ENCODE measurements at places on chromosomes 1 and 21. TPM values are rescaled to one million over a fixed set of nuclear protein-coding genes. Genes with fewer than 3 reads are reported as not detected.

The TRABD2B gene
- 13.3 TPM for total RNA-seq

The GBP5 gene
- 7.9 TPM for total RNA-seq

The CPT2 gene
- 9.2 TPM for total RNA-seq

The SYT11 gene
- 42.8 TPM for total RNA-seq

The TTC39A gene
- 3.6 TPM for total RNA-seq

DNA sequence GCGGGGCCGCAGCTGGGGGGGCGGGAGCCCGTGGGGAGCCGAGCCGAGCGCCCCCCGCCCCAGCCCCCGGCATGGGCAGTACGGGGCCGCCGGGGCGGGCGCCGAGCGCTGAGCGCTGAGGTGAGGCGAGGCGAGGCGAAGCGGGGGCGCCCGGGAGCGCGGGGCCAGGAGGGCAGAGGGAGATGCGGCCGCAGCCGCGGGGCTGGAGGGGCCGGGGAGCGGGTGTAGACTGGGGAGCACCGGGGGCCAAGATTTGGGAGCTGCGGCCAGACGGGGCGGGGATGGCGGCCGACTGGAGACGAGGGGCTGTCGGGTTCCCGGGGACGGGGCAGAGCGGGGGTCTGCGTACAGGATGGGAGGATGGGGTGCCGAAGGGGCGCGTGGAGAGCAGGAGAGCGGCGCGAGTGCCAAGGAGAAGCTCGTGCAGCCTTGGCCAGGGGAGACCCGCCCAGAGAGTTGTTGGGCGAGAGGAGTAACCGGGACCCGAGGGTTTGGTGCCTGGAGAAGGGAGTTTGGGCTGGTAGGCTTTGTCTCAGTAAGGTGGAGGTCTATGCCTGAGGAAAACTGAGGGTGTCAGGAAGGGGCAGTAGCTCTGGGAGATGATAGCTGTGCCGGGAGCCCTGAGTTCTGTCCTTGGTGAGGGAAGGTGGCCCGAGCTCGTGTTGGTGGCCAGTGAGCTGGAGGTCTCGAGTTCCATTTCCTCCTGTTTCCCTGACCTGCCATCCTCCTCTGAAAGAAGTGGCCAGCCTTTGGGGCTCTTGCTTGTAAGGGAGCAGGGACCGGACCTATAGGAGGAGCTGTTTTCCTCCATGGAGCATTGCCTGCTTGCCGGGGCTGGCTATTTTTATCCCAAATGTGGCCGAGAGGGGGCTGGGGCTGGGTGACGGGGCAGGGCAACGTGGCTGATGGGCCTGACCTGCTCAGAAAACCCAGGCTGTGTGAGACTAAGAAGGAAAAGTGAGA is 539 bp downstream of the ATP8B2 start:
- peak; percentile 93 for DNase-seq

DNA sequence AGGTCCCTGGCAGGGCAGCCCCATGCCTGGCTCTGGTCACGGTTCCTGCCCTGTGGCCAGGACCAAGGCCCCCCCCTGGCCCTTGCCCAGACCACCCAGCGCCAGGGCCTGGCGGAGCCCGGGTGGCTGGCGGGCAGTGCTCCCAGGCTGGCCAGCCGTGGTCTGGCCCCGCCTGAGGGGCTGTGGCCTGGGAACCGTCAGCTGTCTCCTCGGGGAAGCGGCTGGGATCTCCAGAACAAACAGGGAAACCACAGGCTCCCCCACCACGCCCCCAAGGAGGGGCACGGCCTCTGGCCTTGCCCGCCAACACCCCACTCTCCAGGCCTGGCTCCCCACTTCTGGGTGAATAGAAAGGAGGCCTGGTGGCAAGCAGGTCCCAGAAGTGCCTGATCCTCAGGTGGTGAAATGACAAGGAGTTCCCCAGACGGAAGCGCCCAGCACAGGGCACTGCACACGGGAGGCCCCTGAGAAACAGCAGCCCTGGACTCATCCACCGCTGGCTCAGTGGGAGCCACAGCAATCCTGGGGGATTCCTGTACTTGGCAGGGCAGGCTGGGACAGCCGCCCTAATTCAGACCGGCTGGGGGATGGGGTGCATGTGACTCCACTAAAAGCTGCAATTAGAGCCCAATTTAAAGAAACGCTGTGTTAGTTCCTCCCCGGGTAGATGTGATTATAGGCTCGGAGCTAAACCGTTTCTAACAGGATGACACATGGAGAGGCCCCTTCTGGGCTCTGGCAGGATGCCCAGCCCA is 78.9 kb downstream of the RAP1GAP start:
- no peak for DNase-seq

- no peak for DNase-seq
Measured at GRCh38 chr1:41377397-41377796, 16.2 kb downstream of the FOXO6 start.

DNA sequence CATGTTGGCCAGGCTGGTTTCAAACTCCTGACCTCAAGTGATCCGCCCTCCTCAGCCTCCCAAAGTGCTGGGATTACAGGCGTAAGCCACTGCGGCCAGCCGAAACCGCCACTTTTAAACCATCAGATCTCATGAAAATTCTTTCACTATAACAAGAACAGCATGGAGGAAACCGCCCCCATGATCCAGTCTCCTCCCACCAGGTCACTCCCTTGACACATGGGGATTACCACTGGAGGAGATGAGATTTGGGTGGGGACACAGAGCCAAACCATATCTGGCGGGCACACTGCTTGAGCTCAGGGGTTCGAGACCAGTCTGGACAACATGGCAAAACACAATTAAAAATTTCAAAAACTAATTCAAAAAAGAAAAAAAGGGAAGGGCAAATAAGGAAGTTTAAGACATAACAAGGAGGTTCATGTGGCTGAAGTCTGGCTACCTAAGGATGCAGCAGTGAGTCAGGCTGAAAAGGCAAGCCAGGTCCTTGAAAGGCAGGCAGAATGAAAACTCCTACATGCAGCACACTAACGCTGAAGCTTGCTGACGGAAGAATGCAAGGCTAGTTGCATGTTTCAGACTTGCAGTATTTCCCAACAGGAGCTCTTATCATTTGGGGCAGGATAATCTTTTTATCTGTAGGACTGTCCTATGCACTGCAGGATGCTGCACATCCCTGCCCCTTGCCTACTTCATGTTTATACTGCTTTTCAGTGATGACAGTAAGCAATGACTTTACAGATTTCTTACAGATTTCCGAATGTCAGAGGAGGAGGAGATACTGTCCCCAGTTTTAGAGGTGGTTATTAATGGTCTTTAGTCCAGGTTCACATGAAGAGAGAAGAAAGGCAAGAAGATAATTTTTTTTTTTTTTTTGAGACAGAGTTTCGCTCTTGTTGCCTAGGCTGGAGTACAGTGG is 49.3 kb downstream of the FBXO42 start:
- DNase-seq, result no peak

GRCh38 chr21:29443411-29444010 is 144.8 kb downstream of the BACH1 start:
- DNase-seq, result no peak

- no peak for DNase-seq
Measured at GRCh38 chr1:207306603-207307002, 14.9 kb upstream of the CD55 start.

DNA sequence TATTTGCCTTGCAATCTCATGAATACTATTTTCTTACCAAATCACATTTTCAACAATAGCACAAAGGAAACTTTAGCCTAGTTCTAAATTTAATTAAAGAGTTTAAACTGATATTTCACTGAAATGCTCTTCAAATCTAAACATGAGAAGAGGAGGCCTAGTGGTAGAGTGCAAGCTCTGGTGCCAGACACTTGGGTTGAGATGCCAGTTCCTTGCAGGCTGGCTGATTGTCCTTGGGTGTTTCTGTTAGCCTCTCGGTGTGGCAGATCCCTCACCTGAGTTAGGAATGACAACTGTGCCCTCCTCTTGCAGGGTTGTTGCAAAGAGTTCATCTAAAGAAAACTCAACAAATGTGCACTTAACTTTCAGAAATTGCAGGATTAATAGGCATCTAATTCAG is 12.5 kb downstream of the ZBTB21 start:
- DNase-seq, result no peak

- DNase-seq, result no peak
Measured at GRCh38 chr1:199310708-199311107, 671.9 kb downstream of the PTPRC start.

DNA sequence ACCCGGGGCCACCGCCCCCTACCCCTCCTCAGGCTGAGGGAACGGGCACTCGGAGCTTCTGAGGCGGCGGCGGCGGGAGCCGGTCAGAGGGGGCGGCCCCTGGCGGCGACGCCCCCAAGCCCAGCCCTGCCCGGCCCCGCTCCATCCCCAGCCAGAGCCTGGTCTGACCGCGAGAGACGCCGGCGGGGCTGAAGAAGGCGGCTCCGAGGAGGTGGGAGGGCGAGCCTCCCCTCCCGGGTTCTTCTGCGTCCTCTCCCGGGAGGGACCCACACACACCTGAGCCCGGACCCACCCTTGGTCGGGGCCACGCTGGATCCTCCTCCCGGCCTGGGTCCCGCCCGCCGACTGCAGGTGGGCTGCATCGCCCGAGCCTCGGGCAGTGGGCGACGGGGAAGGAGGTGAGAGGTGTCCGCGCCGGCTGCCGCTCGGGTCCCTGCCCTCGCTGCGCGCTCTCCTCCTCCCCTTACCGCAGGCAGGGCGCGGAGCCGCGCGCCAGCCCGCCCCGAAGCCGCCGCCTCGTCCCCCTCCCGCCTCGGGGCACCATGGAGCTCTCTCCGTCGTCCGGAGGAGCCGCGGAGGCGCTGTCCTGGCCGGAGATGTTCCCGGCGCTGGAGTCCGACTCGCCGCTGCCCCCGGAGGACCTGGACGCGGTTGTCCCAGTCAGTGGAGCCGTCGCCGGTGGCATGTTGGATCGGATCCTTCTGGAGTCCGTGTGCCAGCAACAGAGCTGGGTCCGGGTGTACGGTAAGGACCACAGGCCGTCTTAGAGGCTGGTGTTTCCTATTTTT is at the start of gene RASAL2:
Gene RASAL2, plus strand, starts transcription at position 154 of the 788 bp plus-strand sequence. Its CDS starts 389 bp downstream, at position 543.
- DNase-seq, result peak; percentile 90

GRCh38 chr1:224929335-224930237 is at the start of gene DNAH14:
TSS of gene DNAH14 (plus strand) at chr1:224929675. CDS start at chr1:224952703, 23,028 bp downstream.
- peak; percentile 75 for DNase-seq

DNA sequence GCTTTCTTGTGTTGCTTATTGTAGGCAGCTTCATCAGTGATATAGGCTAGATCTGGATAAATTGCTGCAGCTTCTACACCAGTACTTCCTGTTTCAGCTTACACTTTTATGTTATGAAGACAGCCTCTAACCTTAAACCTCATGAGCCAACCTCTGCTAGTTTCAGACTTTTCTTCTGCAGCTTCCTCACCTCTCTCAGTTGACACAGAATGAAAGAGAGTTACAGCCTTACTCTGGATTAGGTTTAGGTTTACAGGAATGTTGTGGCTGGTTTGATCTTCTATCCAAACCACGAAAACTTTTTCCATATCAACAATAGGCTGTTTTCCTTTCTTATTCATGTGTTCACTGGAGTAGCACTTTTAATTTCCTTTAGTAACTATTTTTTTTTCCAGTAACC is 76.9 kb upstream of the RNPC3 start:
- DNase-seq, result no peak

DNA sequence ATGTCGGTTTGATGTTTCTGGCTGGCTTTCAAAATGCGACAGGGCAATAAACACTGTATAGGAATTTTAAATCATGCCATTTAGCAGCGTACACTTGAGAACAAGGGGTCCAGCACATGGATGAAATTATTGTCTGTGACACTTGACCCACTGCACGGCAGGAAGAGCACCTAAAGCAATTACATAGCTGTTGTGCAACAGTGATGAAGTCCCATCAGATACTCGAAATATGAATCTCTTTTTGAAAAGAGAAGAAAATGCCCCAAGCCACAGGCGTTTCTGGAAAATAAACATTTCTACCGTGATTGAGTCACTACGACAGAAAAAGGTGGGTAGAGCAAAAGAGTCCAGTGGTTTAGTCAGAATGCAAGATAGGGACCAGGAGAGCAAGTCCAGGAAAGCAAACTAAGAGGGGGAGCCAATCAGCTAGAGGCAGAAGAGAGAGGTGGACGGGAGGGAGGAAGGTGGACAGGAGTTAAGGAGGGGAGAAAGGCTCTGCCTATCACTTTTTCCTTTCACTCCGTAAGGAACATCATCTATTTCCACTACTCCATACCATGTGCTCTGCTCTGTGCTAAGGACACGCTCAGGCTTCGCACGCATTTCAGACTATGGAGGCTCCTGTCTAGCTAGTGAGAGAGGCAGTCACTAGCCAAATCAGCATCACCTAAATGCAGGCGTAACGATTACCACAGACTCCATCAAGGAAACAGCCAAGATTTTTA is 6.4 kb downstream of the DSCAM start:
- no peak for DNase-seq

DNA sequence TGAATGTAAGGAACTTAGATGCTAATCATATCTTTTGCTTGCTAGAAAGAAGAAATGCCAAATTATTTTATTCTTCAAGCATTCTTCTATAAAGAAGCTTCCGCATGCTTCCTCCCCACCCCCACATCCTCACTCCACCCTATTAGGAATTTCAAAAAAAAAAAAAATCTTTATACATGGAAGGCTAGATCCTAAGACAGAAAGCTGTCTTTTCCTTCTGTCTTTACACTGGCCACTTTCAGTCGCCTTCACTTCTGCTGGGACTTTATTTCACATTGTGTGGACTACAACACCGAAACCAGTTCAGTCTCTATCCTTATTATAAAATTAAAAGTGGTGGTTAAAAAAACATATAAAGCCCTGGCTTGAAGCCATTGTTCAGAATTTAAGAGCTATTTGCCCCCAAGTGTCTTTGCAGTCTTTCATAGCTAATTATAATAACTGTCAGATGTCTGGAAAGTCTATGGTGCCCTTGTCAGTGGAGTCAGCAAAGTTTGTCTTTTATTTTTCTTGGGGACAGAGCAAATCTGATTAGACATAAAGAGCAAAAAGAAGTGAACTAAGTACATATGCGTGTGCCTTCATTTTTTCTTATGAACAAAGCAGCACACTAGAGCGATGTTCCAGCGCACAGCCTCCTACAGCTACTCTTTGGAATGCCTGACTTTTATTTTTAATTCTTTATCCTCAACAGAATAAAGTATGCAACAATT is 297.7 kb downstream of the PTPRC start:
- peak; percentile 36 for DNase-seq

DNA sequence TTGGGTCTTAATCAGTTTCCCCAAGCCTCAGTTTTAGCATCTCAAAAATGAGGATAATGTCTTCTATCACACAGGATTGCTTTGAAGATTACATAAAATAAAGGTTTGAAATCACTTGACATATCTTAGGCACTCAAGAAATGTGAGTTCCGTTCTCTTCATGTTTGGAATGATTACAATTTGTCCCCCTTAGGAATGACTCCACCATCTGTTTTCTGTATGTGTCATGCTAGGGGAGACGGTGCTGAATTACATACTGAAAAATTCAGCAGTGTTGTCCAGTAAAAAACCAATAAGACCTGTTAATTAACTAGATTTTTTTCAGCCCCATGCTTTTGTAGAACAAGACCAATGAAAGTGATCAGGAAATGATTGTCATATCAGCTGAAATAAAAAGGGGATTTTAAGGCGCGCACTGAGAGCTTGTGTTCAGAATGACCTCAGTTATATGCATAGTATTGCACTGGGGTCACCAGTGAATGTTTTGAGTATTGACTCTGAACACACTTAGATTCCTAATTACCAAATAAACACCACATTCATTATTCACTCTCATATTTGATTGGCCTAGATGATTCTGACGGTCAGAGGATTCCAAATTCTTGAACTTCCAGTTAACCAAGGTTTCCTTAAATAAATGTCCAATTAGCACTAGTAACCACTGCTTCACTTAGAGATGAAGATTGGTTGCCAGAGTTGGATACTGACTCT is 114.5 kb upstream of the KCNK2 start:
- no peak for DNase-seq
